ENCODE measurements at places on chromosomes 3 and 15.

GRCh38 chr3:72728958-72729467, 119.2 kb downstream of the SHQ1 start:
- DNase-seq: no peak

DNA sequence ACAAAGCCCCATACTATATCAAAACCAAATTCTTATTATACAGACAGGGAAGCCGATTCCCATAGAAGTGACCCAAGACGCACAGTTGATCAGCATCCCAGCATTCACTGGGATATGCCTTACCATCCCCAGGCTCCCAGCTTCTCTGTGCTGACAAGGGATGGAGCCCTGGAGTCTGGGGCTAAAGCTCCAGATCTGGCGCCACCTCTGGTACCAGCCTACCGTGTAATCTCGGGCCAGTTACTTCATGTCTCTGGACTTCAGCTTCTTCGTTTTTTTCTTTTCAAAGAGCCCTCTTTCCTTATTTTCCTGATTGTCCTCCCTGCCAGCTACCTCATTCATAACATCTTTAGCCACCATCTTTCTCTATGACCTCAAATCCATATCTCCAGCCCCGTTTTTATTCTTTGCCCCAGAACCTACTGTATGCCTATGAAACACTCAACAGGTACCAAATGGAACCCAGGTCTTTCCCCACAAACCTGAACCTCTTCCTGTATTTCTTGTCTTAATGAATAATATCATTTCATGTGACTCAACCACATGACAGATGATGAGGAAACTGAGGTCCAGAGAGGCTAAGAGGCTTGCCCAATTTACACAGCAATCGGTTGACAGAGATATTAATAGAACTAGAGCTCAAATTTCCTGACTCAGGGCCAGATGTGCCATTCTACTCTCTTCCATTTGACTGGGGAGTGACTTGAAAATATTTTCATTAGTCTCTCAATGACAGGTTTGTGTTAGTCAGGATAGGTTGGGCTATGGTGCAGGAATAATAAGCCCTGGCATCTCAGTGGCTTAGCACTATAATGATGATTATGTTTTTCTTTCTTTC, 85.4 kb upstream of the TLE3 start:
- DNase-seq: no peak

DNA sequence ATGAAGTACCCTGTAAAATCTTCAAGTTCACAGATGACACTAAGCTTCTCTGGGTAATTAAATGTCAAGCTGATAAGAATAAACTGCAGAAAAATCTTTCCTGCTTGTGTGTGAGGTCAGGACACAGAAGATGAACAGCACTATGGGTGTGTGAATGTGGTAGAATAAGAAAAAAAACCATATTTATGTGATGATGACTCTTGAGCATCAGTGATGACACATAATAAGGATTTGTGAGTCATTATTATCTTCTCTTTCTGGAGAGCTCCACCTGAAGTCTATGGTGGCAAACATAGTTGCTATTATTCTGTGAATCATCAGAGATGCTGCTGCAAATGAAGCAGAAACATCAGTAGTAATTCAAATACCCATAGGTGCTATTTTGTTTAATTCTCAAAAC, 422.4 kb downstream of the DIPK2A start:
- no peak for DNase-seq

- no peak for DNase-seq
Observed at GRCh38 chr3:186538779-186539178, 5.4 kb downstream of the CRYGS start.

DNA sequence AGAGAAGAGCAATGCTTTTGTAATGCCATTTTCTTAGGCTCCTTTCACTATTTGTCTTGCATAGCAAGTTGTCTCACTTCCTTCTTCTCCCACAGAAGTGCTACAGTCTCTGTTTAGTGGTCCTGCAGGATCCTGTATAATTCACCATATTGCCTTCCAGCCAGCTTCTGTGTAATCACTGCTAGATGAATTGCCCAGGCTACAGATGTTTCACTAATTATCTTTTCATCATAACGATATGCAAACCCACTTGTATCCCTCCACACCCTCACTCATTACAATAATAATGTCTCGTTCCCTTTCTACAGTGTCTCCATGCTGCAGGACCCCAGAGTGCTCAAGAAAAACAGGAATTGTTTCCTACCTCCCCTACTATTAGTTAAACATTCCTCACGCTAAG, 402.9 kb downstream of the TBL1XR1 start:
- no peak for DNase-seq

GRCh38 chr15:25719101-25719985, 143.8 kb downstream of the ATP10A start:
- no peak for DNase-seq

- DNase-seq: no peak
Observed at GRCh38 chr3:73846951-73847350, 222.2 kb upstream of the PDZRN3 start.

DNA sequence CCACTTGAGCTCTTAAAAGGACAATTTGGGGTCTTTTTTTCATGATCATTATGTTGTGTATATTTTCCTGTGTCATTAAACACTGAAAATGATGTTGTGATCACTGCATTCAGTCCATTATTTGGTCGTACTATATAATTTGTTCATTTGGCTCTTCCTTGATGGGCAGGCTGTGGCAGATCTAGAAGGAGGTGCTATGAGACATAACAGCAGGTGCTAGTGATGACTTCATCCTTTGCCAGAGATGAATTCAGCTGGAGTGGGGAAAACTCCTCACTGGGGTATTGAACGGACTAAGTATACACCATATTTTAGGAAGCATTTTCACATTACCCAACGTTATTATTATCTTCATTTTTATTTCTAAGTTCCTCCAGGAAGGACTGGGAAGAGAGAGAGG, 12.0 kb downstream of the CMTM7 start:
- DNase-seq: no peak

DNA sequence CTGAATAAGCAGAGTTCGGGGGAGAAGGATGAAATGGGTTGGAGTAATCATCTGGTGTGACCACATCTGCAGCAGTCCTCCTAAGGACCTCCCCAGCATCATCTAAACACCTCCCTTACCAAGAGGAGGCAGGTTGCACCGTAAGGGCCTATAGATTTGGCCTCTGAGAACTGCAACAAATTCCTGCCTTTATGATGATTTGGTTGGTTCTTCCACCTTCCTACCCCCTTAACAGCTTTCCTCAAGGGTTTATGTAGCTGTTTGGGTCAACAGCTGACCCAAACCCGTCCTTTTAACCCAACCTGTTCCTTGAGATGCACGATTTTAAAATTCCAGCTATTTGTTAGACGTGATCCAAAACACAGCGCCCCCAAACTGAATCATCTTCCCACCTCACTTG, 58.2 kb downstream of the AAGAB start:
- DNase-seq: no peak

DNA sequence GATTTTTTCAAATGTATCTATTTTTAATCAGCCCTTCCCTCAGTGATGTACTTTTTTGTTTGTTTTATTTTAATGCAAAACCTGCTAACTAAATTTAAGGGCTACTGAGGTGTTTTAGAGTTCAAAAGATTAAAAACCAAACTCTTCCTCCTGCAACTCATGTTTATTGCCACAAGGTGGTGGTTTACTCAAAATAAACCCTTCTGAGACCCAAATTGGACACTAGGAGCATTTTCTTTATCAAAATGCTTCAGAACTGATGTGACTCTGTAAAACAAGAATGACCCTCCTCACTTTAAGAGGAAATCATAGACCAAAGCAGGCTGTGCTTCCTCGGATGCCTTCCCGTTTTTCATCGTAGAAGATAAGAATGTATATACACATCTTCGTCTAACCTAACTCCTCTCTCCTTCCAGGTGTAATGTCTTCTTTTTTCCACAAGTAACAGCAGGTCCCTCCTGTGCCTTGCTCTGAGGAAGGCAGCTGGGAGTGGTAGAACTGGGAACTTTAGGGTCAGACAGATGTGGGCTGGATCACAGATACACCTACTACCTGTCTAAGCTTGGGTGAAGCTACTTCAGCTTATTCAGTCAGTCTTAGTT, 2.9 kb upstream of the NME9 start:
- no peak for DNase-seq

DNA sequence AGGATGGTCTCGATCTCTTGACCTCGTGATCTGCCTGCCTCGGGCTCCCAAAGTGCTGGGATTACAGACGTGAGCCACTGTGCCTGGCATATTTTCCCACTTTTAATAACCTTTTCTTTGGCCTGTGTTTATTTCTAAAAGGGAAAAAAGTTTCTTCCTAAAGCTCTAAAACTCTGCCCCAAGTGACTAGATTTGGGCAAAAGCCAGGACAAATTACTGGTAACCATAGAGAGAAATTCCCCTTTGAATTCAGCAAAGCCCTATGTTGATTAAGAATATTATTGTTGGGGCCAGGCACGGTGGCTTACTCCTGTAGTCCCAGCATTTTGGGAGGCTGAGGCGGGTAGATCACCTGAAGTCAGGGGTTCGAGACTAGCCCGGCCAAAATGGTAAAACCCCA, 11.5 kb upstream of the TRPM7 start:
- no peak for DNase-seq

GRCh38 chr3:10762611-10763247, 53.3 kb upstream of the SLC6A11 start:
- no peak for DNase-seq

DNA sequence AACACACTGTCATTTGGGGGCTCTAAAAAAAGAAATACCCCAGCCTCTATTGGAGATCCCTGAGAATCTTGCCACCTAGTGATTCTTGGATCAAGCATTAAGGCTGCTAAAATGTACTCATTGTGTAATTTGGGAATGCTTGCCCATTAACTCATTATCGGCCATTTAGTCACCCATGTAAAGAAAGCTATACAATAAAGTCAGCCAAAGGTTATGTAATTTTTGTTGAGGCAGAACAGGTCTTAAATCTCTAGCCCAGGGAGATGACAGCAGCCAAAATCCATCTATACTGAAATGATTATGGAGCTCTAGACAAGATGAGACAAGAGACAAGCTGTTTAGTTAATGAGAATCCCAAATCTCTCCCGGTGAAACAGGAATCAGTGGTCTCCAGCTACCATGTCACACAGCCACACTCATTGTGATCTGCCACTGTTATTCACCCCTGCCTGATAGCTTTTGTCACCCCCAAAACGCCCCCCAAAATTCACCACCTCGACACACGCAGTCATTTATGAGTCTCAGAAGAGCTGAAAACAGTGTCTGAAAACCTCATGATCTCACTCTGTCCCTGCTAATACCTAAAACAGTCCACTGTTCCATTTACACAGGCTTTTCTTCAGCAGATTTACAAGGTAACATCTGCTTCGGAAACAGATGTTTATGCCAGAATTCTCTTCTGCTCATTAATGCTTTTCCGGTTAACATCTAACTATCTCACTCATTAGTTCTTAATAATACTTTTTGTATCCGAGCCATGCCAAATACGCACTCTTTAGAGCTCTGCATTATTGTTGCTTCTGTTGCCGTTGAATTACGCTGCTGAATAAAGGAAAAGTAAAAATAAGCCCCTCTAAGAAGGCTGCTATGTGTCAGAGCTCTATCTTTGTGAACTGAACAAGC, 138.5 kb downstream of the RORA start:
- DNase-seq: no peak

GRCh38 chr15:101016581-101016980, 97.4 kb downstream of the LRRK1 start:
- DNase-seq: no peak

DNA sequence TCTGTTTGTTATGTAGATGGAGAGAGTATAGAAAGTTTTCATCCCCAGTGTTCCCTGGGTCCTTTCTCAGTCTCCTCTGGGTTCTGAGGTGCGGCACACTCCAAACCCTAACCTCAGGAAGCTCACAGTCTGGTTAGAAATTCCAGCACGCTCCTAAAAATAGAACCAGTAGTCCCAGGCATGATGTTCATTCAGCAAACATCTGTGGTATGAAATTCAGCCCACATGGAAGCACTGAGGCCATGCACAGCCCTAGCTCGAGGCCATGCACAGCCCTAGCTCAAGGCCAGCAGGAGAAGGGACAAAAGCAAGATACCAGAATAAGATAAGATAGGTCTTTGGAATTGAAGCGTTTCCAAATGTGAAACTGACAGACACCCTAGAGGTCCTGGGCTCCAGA, 82.3 kb upstream of the OXTR start:
- DNase-seq: no peak

DNA sequence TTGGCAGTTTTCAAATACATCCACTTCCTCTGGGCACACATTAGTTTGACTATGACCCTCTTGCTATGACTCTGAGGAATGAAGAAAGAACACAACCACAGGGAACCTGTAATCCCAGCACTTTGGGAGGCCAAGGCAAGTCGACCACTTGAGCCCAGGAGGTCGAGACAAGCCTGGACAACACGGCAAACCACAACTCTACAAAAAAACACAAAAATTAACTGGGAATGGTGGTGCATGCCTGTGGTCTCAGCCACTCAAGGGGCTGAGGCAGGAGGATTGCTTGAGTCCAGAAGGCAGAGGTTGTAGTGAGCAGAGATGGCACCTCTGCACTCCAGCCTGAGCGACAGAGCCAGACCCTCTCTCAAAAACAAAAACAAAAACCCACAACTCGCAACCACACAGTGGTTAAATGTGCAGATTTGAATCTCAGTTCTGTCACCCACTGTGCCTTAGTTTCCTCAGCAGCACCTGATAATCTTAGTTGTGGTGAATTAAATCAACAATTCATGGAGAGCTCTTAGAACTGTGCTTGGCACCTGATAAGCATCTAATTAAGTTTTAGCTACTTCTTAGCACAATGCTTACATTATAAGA, 65.7 kb downstream of the MYLK start:
- DNase-seq: no peak

DNA sequence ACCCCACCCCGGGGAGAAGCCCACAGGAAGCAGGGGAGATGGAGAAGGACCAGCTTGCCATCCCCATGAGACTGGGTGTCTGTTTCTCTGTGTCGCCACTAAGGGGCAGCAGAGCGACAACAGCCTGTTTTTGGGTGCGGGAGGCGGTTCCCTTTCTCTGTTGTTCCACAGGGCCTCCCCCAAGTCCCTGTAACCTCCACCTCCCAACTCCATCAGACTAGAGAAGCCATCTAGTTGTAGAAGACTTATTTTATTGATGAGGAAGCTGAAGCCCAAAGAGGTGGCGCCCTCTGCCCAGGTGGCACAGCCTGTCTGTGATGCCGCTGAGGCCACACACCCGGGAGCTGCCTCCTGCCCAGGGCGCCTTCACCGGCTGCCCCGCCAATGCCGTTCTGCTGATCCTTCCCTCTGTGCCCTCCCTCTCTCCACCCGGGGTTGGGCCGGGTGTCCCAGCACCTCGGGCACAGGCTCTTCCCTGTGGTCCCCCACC, 3.9 kb upstream of the CCDC9B start:
- peak; percentile 69 for DNase-seq

DNA sequence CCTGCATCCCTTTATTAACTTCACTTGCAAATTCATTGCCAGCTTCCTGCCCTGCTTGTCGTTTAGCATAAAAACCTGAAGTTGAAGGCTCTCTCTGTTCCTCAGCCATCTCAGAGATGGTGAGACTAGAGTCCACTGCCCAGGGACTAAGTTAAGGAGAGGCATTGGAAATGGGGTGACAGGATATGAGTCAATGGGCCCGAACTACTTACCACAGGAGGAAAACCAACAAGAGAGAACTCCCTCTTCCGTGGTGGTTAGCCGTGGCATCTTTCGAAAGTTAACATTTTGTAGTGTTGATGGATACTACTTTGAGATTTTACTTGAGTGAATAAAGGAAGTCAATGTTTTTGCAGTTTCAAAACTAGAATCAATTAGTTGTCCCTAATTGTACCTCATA, 65.3 kb downstream of the LRTM1 start:
- DNase-seq: no peak
